ENCODE measurements at places on chromosomes 5 and 9. TPM values are rescaled to one million over a fixed set of nuclear protein-coding genes. Genes with fewer than 3 reads are reported as not detected.

DNA sequence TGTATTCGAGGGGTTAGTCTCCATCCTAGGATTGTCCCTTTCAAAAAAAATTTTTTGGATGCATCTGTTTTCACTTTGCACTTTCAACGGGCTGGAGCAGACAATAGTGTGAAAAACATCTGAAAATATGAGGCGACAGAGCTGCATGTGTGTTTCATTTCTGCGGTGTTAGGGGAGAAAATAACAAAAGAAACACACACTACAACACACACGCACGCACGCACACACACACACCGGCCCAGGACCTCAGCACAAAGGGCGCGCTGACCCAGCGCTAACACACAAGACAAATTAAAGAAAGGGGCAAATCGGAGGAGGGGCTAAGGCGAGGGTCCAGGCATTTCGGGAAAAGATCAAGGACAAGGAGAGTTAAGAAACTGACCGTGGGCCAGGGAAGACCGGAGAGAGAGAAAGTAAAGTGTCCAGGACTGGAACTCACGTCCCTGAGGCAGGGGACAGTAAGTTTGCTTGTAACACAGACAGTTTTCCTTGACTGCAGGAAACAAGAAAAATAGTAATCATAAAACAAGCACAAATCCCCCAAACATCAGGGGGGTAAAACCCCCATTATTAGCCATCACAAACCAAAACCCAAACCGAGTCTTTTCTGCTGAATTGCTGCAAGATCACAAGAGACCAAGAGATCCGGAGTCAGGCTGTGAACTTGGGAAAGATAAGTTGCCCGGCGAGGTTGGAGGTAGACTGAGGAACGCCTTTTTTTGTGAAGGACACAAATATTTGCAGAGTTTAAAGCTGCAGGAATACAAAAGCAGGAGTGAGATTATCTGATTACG is 302.1 kb downstream of the PARP8 start:
- H3K27ac ChIP-seq = peak overlapping the region; percentile 29
- H3K4me3 ChIP-seq = peak overlapping the region; percentile 81
- H3K4me1 ChIP-seq = peaks cover 42% of the 10 kb centered on the region
- peaks cover 80% of the 10 kb centered on the region for H3K27me3 ChIP-seq

GRCh38 chr9:89247431-89248353 is 63.3 kb upstream of the CKS2 start:
- H3K4me3 ChIP-seq = no peak overlapping the region
- DNase-seq = no peak
- H3K27me3 ChIP-seq = peaks cover 4% of the 10 kb centered on the region
- no peak overlapping the region for H3K27ac ChIP-seq

DNA sequence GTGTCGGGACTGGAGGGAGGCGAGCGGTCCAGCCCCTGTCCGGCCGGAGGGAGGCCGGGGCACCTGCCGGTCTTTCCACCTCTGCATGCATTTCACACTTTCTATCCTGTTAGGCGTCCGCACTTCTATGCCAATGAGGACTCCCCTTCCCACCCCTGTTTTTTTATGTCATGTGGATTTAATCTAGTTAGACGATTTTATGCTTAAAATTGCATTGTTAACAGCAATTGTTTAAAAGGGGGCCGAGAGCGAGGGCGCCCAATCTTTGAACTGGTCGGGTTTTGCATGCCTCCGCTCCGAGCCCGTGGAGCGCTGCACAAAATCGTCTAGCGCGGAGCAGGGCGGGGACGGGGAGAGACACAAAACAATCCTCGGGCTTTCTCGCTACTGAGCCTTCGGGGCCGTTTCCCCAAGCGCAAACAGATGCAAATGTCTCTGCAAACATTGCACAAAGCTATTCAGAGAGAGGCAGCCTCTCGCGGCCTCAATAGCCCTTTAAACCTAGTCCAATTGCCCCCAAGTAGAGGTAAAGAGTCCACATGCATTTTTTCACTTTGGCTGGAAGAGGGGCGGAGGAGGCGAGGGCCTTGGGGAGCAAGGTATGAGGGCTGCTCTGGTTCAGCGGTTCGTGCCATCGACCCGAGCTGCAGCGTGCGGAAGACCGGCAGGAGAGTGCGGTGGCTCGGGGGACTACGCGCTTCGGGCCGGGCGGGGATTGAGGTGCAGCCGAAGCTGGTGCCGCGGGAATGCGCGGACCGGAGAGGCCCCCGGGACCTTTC is 37.5 kb upstream of the TIFAB start:
- H3K36me3 ChIP-seq = no peaks in the 10 kb centered on the region
- no peak for DNase-seq
- H3K27ac ChIP-seq = peak overlapping the region; percentile 70
- no peak overlapping the region for H3K4me3 ChIP-seq

- H3K27me3 ChIP-seq = peaks cover 22% of the 10 kb centered on the region
- no peak overlapping the region for H3K4me3 ChIP-seq
- DNase-seq = no peak
- no peak overlapping the region for H3K27ac ChIP-seq
These were observed 127.6 kb downstream of the TRPM6 start for GRCh38 chr9:74760031-74760700.

DNA sequence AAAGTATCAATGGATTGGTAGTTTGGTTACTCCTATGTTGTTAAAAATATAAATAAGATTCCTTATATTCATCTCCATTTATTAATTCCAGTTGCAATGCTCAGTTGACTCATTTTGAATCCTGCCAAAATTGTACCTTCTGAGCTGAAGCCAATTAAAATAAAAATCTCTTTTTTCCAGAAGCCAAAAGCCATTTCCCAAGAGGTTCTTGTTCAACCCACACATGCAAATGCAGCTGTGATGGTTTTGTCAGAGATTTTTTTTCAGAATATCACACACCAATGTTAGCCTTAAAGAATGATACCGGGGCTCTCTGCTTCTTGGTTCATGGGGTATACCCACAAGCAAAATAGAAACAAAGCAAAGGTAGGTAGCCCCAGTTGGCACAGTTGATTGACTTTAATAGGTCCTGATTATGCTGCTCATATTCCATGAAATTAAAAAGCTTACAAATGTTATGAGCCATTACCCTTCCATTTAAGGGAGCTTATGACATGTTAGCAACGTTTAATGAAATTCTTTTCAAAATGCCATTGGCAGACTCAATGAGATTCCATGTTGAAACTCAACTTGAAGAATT is 208.0 kb downstream of the SGCD start:
- no peak overlapping the region for H3K4me3 ChIP-seq
- H3K4me1 ChIP-seq = no peaks in the 10 kb centered on the region
- no peak for DNase-seq
- no peaks in the 10 kb centered on the region for H3K36me3 ChIP-seq

DNA sequence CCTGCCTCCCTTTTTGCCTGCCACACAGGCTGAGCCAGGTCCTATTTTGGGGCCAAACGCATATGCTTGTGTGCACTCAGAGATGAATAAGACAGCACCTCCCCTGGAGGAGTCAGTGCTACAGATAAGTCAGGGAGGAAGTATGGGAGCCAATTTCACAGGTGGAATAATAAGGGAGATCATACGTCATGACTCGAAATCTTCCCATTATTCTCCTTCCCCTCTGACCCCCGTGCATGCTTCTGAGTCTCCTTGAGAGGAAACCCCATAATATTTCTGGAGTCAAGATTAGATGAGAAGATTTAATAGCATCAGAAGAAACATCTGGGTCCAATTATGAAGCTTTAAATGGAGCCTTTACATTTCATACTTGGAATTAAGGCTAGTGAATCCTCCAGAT is 15.1 kb upstream of the ZCCHC7 start:
- no peak overlapping the region for H3K4me3 ChIP-seq
- no peak for DNase-seq
- H3K27ac ChIP-seq = no peak overlapping the region
- H3K4me1 ChIP-seq = peaks cover 26% of the 10 kb centered on the region
- H3K36me3 ChIP-seq = peaks cover 7% of the 10 kb centered on the region

DNA sequence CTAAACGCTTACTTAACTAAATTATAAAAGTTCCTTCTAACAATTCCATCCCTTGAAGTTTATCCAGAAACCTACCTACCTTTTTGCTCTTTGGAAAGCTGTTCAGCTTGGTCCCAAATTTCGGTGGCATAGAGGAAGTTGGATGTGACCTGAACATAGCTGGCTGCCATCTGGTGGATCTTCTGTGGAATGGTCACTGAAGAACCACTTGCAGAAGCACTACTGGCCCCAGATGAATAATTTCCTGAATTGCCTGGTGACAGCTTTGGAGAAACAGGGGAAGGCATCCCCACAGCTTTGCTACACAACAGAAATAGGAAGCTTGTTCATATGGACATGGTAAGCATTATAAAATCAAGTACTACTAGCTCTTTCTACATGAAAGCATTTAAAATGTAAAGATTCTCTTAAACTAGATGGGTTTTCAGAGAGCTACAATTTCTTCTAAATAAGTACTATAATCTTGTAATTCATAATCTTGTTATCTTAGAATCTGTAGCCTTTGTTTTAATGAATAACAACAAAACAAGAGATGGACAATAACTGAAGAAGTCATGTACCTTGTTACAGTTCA is 9.9 kb downstream of the LEAP2 start:
- peak overlapping the region; percentile 22 for H3K27ac ChIP-seq
- H3K4me3 ChIP-seq = no peak overlapping the region
- peaks cover 48% of the 10 kb centered on the region for H3K36me3 ChIP-seq
- no peaks in the 10 kb centered on the region for H3K27me3 ChIP-seq
- DNase-seq = no peak

GRCh38 chr9:114697951-114698351 is 16.0 kb upstream of the TEX48 start:
- H3K36me3 ChIP-seq = peaks cover 19% of the 10 kb centered on the region
- no peak for DNase-seq
- H3K27ac ChIP-seq = peak overlapping the region; percentile 95
- H3K27me3 ChIP-seq = no peaks in the 10 kb centered on the region
- peaks cover 87% of the 10 kb centered on the region for H3K4me1 ChIP-seq

GRCh38 chr5:117759849-117760499 is 1185.4 kb upstream of the SEMA6A start:
- H3K36me3 ChIP-seq = no peaks in the 10 kb centered on the region

DNA sequence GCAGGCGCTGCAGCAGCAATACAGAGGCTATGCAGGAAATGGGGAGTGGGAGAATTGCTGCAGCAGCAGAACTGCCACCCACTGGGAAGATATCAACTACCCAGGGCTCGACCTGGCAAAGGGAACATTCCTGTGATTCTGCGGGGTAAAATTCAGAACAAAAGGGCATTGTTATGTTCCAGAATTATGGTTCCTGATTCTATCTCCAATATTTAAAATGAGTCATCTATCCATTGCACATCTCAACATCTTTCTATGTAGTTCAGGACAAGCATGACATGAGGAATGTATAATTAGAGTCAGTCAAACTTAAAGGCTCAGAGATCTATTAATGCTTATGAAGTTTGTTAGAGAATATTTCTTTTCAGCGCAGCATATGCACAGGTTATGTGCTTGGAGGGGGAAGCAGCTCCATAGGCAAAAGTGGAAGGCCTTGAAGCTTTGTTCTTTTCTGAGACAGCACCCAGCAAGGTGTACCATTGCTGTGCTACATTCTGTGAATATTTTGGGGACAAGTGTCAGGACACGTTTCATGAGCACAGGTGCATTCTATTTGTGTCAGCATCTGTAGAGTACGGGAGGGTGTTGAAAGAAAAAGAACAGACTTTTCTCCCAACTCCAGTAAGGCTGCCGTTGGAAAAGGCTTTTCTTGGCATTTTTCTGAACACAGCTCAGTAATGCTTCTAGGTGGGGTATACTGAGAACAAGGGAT is 395.6 kb upstream of the MPDZ start:
- no peak for DNase-seq
- no peaks in the 10 kb centered on the region for H3K36me3 ChIP-seq
- no peaks in the 10 kb centered on the region for H3K4me1 ChIP-seq
- no peaks in the 10 kb centered on the region for H3K27me3 ChIP-seq
- H3K4me3 ChIP-seq = no peak overlapping the region

- no peaks in the 10 kb centered on the region for H3K27me3 ChIP-seq
- H3K4me1 ChIP-seq = no peaks in the 10 kb centered on the region
- H3K36me3 ChIP-seq = no peaks in the 10 kb centered on the region
- no peak overlapping the region for H3K4me3 ChIP-seq
- DNase-seq = no peak
- no peak overlapping the region for H3K27ac ChIP-seq
These were observed 43.2 kb downstream of the FBXO4 start for GRCh38 chr5:41968153-41968723.

DNA sequence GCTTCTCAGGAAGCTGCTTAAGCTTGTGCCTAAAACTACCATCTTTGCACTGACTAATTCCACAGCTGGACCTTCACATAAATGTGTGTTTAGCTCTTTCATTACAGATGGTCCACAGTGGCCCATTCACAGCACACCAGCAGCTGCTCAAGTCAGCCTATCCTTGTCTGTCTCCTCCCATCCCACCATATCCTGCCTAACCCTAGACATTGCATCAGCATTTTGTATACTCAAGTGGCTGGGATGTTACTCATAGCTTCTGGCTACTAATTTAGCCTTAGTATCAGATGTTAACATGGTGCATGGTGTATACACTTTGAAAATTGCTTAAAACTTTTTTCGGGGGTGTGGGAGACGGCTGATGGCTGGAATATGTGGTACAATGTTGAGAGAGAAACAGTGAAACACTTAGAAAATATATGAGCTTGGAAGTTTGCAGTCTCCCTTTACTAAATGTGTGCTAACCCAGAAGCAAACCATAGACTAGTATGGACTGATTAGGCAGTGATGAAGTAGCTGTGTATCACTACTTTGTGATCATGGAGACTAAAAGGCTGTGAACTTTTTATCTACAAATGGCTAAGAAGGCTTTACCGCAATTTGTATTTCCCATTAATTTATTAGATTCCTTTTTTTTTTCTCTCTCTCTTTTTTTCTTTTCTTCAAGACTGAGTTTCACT is 83.1 kb downstream of the JMY start:
- H3K27ac ChIP-seq = no peak overlapping the region
- H3K4me3 ChIP-seq = no peak overlapping the region
- no peaks in the 10 kb centered on the region for H3K27me3 ChIP-seq
- no peaks in the 10 kb centered on the region for H3K4me1 ChIP-seq
- peaks cover 6% of the 10 kb centered on the region for H3K36me3 ChIP-seq

DNA sequence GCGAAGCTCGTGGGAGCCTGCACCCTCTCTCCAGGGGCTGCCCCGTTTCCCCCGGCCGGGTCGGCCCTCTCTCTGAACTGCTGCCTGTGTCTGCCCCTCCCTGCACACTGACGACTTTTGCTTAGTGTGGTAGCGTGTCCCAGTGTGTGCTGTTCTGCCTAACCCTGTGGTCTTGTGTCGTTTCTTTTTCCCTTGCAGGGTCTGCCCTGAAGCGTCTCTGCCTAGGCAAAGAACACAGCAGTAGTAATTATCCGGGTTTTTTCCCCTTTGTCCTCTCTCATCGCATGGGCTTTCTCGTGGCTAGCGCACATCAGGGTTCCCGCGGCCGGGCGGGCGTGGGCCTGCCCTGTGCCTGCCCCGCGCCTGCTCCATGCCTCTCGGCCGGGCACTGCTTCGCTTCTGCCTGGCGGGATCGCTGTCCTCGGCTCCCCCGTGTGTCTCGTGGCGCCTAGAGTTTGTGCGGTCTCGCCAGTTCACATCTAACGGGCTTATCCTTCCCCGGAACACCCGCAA is 122.7 kb downstream of the WNK2 start:
- H3K4me3 ChIP-seq = no peak overlapping the region
- peaks cover 9% of the 10 kb centered on the region for H3K4me1 ChIP-seq
- no peak for DNase-seq
- H3K27me3 ChIP-seq = peaks cover 2% of the 10 kb centered on the region
- no peak overlapping the region for H3K27ac ChIP-seq

GRCh38 chr5:132496191-132496630 is 5.6 kb upstream of the IRF1 start:
- H3K4me1 ChIP-seq = peaks cover 84% of the 10 kb centered on the region
- H3K27ac ChIP-seq = peak overlapping the region; percentile 90
- H3K27me3 ChIP-seq = peaks cover 1% of the 10 kb centered on the region
- peak; percentile 87 for DNase-seq

The NKD2 gene
- total RNA-seq = 3.2 TPM

The CCDC152 gene
- 4.3 TPM for total RNA-seq

The DCAF12 gene
- total RNA-seq = 49.7 TPM

The THBS4 gene
- 1.3 TPM for total RNA-seq

The IFNA13 gene
- total RNA-seq = not detected

The LRRC14B gene
- not detected for total RNA-seq

The LHX3 gene
- not detected for total RNA-seq

The PRSS3 gene
- total RNA-seq = not detected

The ENHO gene
- total RNA-seq = not detected
